ENCODE measurements at places on chromosomes 12 and 14. TPM values are rescaled to one million over a fixed set of nuclear protein-coding genes. Genes with fewer than 3 reads are reported as not detected.

The SYCP3 gene
- total RNA-seq = 0.16 TPM

The DPPA3 gene
- not detected for total RNA-seq

DNA sequence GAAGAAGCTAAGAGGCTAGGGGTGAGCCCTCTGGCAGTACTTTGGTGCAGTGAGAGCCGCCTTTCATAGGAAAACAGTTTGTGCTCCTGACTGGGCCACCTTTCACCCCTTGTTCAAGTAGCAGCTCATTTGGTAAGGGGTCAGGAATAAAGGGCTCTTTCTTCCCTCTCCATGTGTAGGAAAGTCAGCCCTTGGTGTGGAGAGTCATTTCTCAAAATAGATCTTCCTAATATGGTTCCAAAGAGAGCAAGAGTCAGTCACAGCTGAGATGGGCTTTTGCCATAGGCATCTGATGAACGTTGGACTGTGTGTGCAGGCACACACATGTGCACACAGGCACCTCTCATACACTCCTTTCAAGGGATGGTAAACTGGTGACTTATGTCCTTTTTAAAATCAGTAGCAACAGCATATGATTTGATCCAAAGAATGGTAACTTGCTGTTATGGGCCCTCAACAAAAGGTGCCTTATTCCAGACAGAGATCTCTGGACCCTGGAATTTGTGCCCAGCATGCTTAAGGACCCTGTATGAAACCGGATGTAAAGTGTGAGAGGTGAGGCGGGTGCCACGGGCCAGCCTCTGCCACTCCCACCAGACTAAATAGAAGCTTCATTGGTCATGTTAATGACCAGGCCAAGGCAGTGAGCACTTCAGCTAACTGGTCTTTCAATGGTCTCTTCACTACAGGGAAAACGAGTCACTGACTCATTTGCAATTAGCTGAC is 16.7 kb upstream of the RIC8B start:
- no peak for DNase-seq
- no peaks in the 10 kb centered on the region for H3K36me3 ChIP-seq
- H3K27me3 ChIP-seq = no peaks in the 10 kb centered on the region
- no peak overlapping the region for H3K4me3 ChIP-seq
- no peak overlapping the region for H3K27ac ChIP-seq

The JAG2 gene
- total RNA-seq = 3.6 TPM

The ZDHHC22 gene
- total RNA-seq = not detected

- no peak overlapping the region for H3K27ac ChIP-seq
- H3K4me1 ChIP-seq = no peaks in the 10 kb centered on the region
- no peak overlapping the region for H3K4me3 ChIP-seq
- H3K36me3 ChIP-seq = no peaks in the 10 kb centered on the region
Measured at GRCh38 chr12:114275086-114275485, 130.9 kb downstream of the TBX5 start.

The ASB2 gene
- total RNA-seq = 25.5 TPM

DNA sequence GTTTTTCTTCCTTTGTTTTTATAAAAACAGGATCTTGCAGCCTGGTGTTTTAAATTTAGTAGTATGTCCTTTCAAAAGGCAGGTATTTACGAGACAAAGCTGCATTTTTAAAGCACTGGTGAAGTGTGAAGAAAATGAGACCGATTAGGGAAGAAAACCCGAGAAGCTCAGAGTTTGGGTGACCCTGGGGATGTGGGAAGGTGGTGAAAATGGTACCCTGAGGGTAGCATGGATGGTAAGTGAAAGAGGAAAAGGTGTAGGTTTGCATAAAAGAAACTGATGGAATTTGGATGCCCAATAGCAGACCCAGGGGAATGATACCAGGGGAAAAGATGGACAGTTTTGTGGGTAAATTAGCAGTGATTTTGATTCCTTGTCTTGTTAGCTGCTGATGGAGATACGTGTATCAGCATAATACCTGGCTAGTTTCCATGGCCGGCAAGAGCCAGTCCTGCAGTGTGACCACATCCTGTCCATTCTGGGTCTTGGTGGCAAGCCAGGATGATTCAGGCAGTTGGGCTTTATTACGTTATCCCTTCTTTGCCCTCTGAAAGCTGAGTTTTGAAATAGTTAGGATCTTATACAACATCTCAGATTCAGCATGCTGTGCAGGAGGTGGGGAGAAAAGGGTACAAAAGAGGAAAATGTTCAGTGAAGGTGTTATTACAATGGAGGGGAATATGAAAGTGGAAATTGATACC is 8.9 kb downstream of the BICD1 start:
- H3K27me3 ChIP-seq = no peaks in the 10 kb centered on the region
- H3K4me1 ChIP-seq = peaks cover 16% of the 10 kb centered on the region
- H3K4me3 ChIP-seq = no peak overlapping the region

- H3K4me1 ChIP-seq = peaks cover 11% of the 10 kb centered on the region
- DNase-seq = peak; percentile 80
- no peaks in the 10 kb centered on the region for H3K27me3 ChIP-seq
- H3K27ac ChIP-seq = no peak overlapping the region
- no peak overlapping the region for H3K4me3 ChIP-seq
Measured at GRCh38 chr12:124939079-124939420, 24.6 kb upstream of the UBC start.

GRCh38 chr14:65600742-65601141 is 188.2 kb downstream of the FUT8 start:
- H3K4me3 ChIP-seq = no peak overlapping the region
- H3K27ac ChIP-seq = no peak overlapping the region
- peaks cover 3% of the 10 kb centered on the region for H3K4me1 ChIP-seq
- H3K36me3 ChIP-seq = peaks cover 2% of the 10 kb centered on the region
- H3K27me3 ChIP-seq = no peaks in the 10 kb centered on the region

- H3K4me3 ChIP-seq = no peak overlapping the region
- H3K27ac ChIP-seq = no peak overlapping the region
- DNase-seq = no peak
- H3K27me3 ChIP-seq = no peaks in the 10 kb centered on the region
- peaks cover 11% of the 10 kb centered on the region for H3K4me1 ChIP-seq
- H3K36me3 ChIP-seq = no peaks in the 10 kb centered on the region
Measured at GRCh38 chr12:27109334-27110028, 27.1 kb upstream of the C12orf71 start.

GRCh38 chr12:15856097-15856982 is 25.8 kb upstream of the STRAP start:
- peak; percentile 50 for DNase-seq
- no peaks in the 10 kb centered on the region for H3K4me1 ChIP-seq
- H3K27me3 ChIP-seq = peaks cover 3% of the 10 kb centered on the region
- H3K4me3 ChIP-seq = no peak overlapping the region
- no peaks in the 10 kb centered on the region for H3K36me3 ChIP-seq

DNA sequence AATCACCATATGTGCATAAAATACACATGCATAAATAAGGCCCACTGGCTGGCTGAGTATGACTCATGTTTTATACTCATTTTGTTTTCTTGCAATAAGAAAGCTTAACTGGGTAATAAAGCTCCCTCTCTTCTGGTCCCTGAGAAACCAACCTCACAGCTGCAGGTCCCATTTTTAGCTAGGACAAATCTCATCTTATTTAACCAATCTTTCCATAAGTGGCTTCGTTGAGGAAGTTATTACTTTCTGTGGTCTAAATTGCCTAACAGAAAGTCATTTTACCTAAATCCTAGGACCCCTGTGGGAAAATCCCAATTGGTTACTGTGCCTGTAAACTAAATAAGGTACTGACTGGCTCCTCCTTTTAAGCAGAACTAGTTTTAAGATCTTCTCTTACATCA is 232.8 kb upstream of the FBXO33 start:
- H3K27ac ChIP-seq = no peak overlapping the region
- no peaks in the 10 kb centered on the region for H3K36me3 ChIP-seq
- H3K27me3 ChIP-seq = no peaks in the 10 kb centered on the region
- no peak overlapping the region for H3K4me3 ChIP-seq
- H3K4me1 ChIP-seq = peaks cover 10% of the 10 kb centered on the region

- no peak overlapping the region for H3K4me3 ChIP-seq
- no peak for DNase-seq
- H3K4me1 ChIP-seq = no peaks in the 10 kb centered on the region
- peaks cover 6% of the 10 kb centered on the region for H3K36me3 ChIP-seq
Measured at GRCh38 chr12:76398106-76398505, 49.9 kb upstream of the BBS10 start.

DNA sequence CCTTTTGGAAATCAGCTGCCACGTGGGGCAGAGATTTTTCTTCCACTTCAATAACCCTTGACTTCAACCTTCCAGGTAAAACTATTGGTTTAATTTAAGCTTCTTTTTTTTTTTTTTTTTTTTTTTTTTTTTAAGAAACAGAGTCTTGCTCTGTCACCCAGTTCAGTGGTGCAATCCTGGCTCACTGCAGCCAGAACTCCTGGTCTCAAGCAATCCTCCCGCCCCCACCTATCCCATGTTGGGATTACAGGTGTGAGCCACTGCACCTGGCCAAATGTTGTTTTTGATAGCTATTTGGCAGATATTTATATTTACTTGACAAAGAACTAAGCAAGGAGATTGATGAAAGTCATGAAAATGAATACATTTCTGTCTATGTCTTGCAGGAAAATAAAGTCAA is 65.1 kb downstream of the SINHCAF start:
- no peaks in the 10 kb centered on the region for H3K4me1 ChIP-seq
- no peak overlapping the region for H3K4me3 ChIP-seq
- no peak overlapping the region for H3K27ac ChIP-seq
- no peak for DNase-seq
- no peaks in the 10 kb centered on the region for H3K27me3 ChIP-seq
- no peaks in the 10 kb centered on the region for H3K36me3 ChIP-seq

The A2ML1 gene
- not detected for total RNA-seq

DNA sequence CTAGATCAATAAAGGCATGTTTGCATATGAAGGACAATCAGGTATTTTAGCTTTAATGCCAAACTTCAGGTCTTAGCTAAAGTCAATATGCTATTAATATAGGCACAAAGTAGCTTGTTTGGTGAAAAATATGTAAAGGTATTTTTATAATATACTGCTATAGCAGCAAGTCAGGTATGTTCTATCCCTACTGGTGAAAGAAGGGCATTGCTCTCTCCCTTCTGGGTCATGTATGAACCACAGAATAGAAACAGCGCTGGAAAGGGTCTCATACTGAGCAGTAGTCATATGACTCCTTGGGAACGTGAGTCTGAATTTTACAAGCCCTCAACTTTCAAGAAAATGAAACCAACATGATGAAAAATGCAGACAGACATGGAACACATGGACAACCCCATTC is 314.6 kb downstream of the GRIN2B start:
- no peak overlapping the region for H3K27ac ChIP-seq
- no peaks in the 10 kb centered on the region for H3K36me3 ChIP-seq
- H3K4me1 ChIP-seq = no peaks in the 10 kb centered on the region
- no peak overlapping the region for H3K4me3 ChIP-seq
- H3K27me3 ChIP-seq = peaks cover 17% of the 10 kb centered on the region

DNA sequence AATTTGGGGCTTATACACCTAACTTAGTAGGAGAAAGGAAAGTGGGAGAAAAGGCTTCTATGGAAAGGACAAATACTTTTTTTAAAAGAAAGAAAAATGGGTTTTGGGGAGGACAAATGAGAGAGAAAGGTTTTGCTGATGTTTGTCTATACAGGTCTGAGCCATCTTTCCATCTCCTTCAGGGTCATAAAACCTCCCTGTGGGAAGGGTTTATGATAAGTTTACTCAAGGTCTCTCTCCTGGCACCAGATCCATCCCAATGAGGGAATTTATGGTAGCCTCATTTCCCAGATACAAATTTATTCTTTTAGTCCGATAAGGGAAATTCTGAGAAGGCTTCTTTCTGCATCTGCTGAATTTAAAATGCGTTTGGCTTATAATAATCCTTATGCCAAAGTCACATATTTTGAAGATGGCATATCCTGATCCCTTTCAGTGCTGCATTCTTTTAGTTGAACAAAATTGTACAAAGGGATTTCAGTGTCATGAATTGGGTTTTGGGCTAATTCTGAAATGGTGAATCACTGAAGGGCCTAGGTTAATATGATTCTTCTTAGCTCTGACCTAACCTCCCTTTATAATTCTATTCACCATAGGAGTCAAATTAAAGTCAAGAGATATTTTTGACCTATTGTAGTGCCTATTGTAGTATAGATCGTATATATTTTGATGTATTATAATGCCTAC is 173.5 kb upstream of the DYRK2 start:
- peaks cover 3% of the 10 kb centered on the region for H3K4me1 ChIP-seq
- no peak for DNase-seq
- H3K27ac ChIP-seq = no peak overlapping the region
- no peaks in the 10 kb centered on the region for H3K27me3 ChIP-seq
- H3K36me3 ChIP-seq = no peaks in the 10 kb centered on the region

The SOAT2 gene
- total RNA-seq = 0.79 TPM

The LRTM2 gene
- total RNA-seq = not detected

DNA sequence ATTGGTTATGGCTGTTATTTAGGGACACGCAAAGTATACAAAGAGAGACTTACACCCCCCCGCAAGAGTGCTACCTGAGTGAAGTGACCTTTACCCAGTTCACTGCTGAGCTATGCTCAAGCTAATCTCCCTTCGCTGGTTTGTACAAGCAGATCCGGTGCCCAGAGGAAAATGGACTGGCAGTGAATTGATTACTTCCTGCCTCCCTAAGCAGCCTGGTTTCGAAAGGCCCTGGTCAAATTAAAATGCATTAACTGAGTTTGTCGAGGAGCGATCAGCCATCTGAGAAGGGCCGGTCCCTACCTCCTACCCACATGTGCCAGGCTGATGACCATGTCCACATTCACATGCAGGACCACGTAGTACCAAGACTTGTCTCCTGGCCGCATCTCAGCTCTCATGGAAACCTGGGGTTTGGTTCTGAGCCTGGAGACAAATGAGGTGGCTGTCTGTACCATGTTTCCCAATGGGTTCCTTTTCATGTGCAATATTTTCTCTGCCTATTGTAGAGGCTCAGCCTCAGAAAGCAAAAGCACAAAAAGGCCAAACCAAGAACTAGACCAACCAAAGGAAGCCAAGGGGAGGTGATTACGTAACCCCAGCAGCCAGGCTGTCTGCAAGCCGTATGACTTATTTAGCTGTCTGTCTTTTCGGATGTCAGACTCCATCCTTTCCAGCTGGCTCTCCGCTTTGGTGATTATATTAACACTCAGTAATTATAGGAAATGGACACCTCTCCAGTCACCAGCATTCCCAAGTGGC is 284.7 kb upstream of the PWP1 start:
- peaks cover 15% of the 10 kb centered on the region for H3K4me1 ChIP-seq
- H3K27ac ChIP-seq = no peak overlapping the region
- no peak overlapping the region for H3K4me3 ChIP-seq
- no peak for DNase-seq

GRCh38 chr12:29228474-29229157 is 79.5 kb downstream of the FAR2 start:
- no peak overlapping the region for H3K27ac ChIP-seq
- no peaks in the 10 kb centered on the region for H3K36me3 ChIP-seq
- DNase-seq = no peak
- H3K4me1 ChIP-seq = no peaks in the 10 kb centered on the region
- no peak overlapping the region for H3K4me3 ChIP-seq

- H3K27ac ChIP-seq = no peak overlapping the region
- H3K4me1 ChIP-seq = peaks cover 26% of the 10 kb centered on the region
- no peaks in the 10 kb centered on the region for H3K27me3 ChIP-seq
- no peak for DNase-seq
- H3K4me3 ChIP-seq = no peak overlapping the region
Measured at GRCh38 chr12:47717046-47717442, 8.2 kb downstream of the ENDOU start.

The OR4K17 gene
- total RNA-seq = not detected

- no peak for DNase-seq
- H3K4me1 ChIP-seq = peaks cover 33% of the 10 kb centered on the region
- H3K27ac ChIP-seq = peak overlapping the region; percentile 96
- H3K27me3 ChIP-seq = no peaks in the 10 kb centered on the region
- peak overlapping the region; percentile 66 for H3K4me3 ChIP-seq
Measured at GRCh38 chr12:116558280-116559161, 660 bp upstream of the MAP1LC3B2 start.

All from activated CD4-positive, alpha-beta T cell treated with anti-CD3 and anti-CD28 coated beads for 36 hours (primary cell).